Stimulated activated CD4-positive, alpha-beta T cell treated with anti-CD3 and anti-CD28 coated beads, TNF-alpha, amount 100 ng/mL, for 4 hours (primary cell): ENCODE measurements at places on chromosomes 4 and X.

GRCh38 chr4:56055027-56055977, 106.6 kb downstream of the CEP135 start:
- DNase-seq: no peak

DNA sequence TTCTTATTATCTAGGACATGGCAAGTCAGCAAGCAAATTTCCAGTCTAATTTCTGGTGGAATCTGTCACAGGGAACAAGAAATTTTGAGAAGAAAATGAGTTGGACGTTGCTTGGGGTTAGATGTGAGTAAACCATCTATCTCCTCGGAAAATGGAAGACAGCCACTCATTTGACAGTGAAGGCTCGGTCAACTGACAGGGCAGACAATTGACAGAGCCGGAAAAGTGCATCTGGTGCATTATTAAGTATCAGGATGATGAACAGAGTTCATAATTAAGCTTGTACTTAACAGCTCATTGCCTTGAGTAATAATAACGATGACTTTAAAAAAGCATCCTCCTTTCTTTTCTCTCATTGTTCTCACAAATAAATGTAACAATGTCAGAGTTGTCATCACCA, 168.4 kb downstream of the MAD2L1 start:
- no peak for DNase-seq

- no peak for DNase-seq
Observed at GRCh38 chrX:149073479-149073878, 431.6 kb downstream of the IDS start.

GRCh38 chr4:153222707-153223426, 18.6 kb downstream of the TRIM2 start:
- DNase-seq: no peak

DNA sequence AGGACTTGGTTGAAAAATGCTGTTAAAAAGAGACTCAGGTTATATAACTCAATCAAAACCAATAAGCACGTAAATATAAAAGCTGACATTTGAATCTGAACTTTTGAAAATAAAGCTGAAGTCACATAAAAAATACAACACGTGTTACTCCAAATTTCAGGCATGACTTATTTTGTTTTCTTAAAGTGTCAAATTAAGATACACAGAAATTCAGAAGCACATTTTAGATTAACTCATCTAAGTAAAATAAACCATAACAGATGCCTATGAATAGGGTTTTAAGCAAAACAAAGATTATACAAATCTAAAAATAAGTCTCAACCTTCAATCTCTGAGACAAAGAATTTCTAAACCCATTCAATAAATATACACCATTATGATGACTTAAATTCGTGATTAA, 124.8 kb downstream of the ANTXR2 start:
- no peak for DNase-seq

DNA sequence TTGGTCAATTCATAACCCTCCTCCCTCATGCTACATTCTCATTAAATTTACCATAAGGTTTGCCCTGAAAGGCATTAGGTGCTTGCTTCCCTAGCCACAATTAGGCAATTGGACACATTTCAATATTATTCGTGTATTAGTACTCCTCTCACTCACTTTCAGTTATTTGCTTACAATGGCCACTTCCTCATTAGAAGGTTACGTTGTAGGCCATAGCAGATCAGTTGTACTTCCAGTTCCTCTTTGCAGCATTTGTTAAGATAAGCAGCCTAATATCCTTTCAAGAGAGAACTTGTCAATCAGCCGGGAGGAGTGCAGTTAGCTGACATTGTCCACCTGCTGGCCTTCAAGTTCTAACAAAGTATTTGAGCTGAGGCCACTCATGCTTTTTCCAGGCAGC, 1017.2 kb downstream of the PCDH7 start:
- DNase-seq: no peak

GRCh38 chr4:149986917-149987316, 91.3 kb upstream of the DCLK2 start:
- DNase-seq: no peak

GRCh38 chrX:37998586-37999262, 7.6 kb upstream of the SYTL5 start:
- no peak for DNase-seq

DNA sequence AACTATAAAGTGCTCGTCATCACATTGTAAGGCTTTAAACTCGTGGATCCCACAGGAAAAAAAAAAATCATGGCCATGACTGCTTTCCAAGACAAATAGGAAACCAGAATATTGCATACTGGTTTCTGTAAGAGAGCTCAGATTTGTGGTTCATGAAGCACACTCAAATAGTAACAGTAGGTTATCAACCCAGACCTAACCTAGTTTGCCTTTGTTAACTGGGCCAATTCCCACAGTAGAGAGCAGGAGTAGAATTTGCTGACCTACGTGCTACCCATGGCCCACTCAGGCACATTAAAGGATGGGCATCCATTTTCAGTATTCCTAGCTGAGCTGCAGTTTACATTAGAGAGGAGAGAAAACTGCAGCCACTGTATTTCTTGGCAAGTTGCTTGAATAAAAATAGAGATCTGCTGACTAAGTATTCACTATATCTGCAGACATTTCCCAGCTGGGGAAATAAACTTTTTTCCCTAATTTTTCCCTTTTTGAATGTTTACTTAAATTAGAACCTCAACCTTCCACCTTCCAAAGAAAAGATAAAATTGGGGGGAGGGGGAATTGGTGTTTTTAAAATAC, 218.5 kb downstream of the SPANXN3 start:
- DNase-seq: no peak

DNA sequence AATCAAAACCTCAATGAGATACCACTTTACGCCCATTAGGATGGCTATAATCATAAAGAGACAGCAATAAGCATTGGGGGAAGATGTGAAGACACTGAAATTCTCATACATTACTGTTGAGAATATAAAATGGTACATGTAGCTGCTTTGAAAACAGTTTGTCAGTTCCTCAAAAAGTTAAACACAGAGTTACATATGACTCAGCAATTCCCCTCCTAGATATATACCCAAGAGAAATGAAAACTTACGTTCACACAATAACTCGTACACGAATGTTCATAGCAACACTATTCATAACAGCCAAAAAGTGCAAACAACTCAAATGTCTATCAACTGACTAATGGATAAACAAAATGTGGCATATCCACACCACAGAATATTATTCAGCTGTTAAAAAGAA, 36.6 kb downstream of the PHF8 start:
- no peak for DNase-seq

- DNase-seq: no peak
Observed at GRCh38 chr4:27720010-27720766, 859.5 kb downstream of the STIM2 start.

- no peak for DNase-seq
Observed at GRCh38 chr4:187380181-187380581, 615.4 kb upstream of the ZFP42 start.

- DNase-seq: no peak
Observed at GRCh38 chrX:110449312-110449711, 90.7 kb downstream of the RTL9 start.

DNA sequence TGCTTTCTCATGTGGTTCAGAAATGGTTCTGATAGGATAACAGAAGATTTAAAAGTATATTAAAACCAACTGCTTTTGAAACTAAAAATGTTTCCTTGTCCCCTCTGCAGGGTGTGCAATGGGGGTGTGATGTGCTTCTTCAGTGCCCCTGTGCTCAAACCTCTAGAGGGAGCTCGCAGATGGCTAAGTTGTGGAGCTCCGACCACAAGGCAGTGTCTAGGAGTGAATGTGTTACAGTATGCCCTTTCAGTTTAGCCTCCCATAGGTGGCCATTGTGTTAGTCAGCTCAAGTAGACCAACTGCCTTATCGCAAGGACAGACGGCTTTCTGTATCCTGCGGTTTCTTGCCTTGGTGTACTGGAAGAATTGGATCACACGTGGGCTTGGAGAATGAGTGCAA, 130.5 kb downstream of the TENT5D start:
- DNase-seq: no peak

DNA sequence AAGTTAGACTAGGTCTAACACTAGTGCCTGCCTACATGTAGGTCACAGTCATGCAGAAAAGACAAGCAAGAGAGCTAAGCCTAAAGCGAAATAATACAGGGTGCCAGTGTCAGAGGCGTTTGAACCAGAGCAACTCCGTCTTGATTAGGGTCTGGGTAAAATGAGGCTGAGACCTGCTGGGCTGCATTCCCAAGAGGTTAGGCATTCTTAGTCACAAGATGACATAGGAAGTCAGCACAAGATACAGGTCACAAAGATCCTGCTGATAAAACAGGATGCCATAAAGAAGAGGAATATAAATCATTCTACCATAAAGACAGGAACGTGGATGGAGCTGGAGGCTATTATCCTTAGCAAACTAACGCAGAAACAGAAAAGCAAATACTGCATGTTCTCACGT, 120.9 kb downstream of the BEND2 start:
- no peak for DNase-seq

- DNase-seq: no peak
Observed at GRCh38 chr4:71231129-71232055, 107.4 kb upstream of the SLC4A4 start.

GRCh38 chr4:77586951-77587383, 18.7 kb upstream of the CXCL13 start:
- no peak for DNase-seq

DNA sequence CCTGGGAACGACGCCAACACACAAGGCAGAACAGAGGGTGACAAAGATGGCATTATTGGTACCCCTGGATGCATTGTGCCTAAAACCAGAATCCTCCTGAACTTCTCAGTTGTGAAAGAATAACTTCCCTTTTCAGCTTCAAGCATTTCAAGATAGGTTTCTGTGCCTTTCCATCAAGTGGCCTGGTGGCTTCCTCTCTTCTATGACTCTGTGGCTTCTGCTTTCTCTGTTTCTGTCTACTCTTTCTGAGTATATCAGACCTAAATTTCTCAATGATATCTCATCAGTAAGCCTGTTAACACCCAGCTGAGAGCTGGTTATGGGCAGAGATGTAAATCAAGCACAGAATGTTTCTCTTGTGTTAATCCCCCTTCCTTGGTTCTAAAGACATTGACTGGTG, 21.4 kb upstream of the FAM9B start:
- no peak for DNase-seq

DNA sequence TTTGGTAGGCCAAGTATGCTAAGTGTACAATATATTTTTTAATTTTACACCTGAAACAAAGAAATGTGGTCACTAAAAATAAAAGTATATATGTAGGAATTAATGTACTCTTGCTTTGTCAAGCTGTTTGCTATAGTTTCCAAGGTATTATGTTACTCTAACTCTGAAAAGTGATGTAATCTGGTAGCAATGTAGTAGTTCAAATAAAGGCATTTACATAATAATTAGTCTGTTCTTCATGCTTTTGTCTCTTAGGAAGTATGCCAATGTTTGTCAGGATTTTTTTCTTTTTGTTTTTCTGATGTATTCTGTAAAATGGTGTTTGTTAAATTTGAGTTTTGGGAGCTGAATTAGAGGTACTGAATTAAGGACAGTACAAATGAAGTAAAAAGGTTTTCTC, 89.5 kb downstream of the PLS3 start:
- DNase-seq: no peak

GRCh38 chr4:68871809-68872642, 56.2 kb downstream of the UGT2B10 start:
- DNase-seq: no peak

GRCh38 chr4:146051728-146052391, 113.2 kb upstream of the ZNF827 start:
- no peak for DNase-seq

DNA sequence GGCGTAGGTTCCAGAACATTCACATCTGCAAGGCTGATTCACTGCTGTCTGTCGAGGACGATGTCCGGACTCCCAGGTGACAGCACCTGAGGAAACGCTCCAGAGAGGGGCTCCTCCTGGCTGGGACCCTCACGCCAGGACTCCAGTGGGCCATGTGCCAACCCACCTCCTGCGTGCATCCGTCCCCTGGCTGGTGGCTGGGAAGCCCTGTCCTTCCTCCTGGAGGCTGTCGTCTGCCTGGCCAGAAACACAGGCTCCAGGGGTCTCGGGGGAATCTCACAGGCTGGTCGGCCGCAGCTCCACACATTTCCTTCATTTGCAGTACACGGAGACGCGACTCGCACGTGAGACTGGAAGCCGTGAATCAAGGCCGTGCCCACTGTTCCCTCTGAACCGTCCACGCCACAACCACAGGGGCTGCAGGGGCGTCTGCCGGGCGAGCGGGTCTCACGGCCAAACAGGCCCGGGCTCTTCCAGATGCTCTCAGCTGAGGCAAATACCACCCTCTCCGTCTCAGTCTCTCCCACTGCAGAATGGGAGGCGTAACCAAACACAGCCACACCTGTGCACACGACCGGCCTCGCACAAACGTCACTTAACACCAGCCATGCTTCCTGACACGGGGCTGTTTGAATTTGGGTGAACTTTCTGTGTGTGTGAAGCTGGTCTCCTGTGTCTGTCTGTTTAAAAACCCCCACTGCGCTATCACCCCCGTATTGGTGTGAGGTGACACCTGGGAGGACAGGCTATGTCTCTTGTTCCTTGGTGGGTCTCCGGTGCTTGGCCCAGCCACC, 38.7 kb upstream of the MXD4 start:
- DNase-seq: no peak
